ENCODE measurements at places on chromosomes 11 and 22.

- peak; percentile 62 for DNase-seq
These were observed 315.3 kb downstream of the BUD13 start for GRCh38 chr11:116457336-116458007.

DNA sequence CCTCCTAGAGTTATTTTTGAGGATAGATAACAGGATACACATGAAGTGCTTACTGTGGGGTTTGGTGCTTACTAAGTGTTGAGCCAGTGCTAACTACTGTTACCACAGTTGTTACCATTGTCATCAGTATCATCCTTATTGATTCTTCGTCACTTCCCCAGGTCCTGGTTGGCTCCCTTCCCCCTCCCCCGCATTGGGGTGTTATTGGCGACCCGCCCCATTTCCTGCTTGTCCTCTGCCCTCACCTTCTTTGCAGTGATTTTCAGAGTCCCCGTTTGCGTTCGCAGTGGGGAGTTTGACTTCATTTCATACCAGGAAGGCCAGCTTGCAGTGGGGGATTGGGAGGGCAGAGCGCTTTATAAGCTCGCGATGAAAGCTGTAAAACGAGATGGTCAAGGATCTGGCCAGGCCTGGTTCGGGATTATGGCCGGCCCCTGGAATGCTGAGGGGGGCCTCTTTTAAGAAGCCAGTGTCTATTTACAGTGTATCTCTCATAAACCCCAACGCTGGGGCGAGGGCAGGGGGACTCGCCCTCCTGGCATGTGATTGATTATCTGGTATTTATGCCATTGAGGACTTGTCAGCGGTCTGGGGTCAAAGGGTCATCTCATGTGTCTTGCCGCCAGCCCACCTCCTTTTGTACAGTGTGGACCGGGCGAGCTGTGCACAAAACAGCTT is 84.6 kb upstream of the NNMT start:
- no peak for DNase-seq

DNA sequence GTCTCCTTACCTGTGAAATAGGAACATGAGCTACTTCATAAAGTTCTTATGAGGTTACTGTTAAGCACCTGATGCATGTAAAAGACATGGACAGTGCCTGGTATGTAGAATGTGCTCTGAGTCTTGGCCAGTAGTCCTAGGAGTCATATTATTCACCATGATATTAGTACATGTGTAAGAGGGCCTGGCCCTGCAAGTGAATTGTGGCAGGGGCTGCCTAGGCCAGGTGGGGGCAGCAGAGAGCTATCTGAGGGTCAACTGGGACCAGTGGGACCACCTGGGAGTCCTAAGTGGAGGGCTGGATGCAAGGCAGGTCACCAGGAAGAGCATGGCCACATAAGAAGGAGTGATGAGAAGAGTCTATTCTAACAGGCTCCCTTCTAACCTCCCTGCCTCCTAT is 529.5 kb downstream of the SOX6 start:
- DNase-seq: peak; percentile 15

- DNase-seq: no peak
These were observed 43.4 kb downstream of the MS4A2 start for GRCh38 chr11:60131912-60132311.

- no peak for DNase-seq
These were observed 17.0 kb downstream of the DDX17 start for GRCh38 chr22:38489142-38489541.

DNA sequence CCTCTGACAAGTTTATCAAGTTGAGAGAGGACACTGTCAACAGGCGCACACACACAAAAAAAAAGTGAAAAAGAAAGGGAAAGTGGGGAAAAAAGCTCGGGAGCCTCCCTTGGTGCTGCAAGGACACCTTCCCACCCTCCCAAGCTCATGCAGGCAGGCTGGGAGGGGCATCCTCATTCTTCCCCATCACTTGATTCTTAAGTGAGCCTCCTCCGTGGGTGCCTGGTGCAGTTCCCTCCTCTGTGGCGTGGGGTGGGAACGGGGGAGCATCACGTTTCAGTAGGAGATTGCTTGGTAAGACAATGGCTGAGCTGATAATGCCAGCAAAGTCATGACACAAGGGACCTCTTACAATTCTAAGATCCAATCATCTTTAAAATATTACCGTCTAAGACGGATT is 108.8 kb downstream of the NXPE2 start:
- DNase-seq: no peak
